Ureter (tissue), 1 donor: ENCODE measurements at places on chromosomes 1 and 21.

DNA sequence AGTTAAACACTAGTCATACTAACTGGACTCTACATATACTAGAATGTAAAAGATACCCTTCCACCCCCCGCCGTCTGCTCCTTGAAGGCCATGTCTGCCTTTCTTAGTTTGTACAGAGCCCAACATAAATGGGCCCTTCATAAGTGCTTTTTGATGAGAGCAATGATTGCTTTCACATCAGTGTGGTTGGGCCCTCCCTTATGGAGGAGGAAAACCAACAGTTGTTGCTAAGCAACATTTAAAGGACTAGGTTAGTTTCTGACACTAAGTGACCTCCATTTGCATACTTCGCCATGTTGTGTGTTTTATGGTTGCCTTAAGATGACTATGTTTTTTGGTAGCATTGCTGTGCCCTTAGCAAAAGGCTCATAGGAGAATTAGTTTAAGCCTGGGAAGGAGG lies 182.0 kb upstream of the SGIP1 start:
- no peak for DNase-seq

GRCh38 chr1:174198202-174198601 lies 38.9 kb downstream of the RABGAP1L start:
- no peak for DNase-seq

DNA sequence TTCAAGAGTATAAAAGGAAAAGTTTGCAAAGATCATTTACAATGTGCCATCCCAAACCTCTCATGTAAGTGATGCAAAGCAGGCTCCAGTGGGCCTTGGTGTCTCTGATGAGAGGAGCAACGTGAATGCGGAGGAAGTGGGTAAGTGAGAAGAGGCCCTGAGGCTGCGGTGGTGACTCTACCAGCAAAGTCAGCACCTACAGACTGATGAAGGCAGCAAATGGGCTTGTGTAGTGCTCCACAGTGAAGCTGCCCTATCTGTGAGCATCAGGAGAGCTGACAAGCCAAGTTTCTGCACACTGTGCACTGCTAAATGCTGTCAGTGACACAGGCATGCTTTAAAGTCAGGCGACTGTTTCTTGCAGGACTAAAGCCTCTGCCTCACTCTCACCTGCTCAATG lies 15.6 kb upstream of the RAP1A start:
- DNase-seq, result no peak

GRCh38 chr1:53663529-53664300 lies 75.2 kb downstream of the GLIS1 start:
- no peak for DNase-seq

- DNase-seq, result no peak
Measured at GRCh38 chr1:58627221-58627620, 50.2 kb upstream of the TACSTD2 start.

- DNase-seq, result no peak
Measured at GRCh38 chr1:74465193-74465681, 47.2 kb downstream of the LRRC53 start.
